T-cell (primary cell): ENCODE measurements at places on chromosomes 4 and X.

DNA sequence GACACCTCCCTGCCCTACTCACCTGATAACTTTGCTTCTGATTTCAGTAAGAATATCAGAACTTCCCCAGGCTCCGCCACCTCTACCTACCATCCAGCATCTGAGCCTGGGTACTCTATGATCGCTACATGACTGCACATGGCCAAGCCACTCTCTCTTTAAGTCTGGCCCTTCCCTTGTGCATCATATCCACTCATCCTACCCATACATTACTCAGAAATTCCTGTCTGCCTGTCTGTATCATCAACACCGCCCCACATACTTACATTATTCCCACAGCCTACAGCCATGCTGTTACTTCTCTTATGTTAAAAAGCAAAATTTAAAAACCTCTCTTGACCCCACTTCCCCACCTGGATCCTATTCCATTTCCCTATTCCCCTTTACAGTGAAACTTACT is 84.7 kb downstream of the SCD5 start:
- H3K27me3 ChIP-seq = no peaks in the 10 kb centered on the region
- H3K4me3 ChIP-seq = no peak overlapping the region
- no peak overlapping the region for H3K27ac ChIP-seq
- DNase-seq = no peak

DNA sequence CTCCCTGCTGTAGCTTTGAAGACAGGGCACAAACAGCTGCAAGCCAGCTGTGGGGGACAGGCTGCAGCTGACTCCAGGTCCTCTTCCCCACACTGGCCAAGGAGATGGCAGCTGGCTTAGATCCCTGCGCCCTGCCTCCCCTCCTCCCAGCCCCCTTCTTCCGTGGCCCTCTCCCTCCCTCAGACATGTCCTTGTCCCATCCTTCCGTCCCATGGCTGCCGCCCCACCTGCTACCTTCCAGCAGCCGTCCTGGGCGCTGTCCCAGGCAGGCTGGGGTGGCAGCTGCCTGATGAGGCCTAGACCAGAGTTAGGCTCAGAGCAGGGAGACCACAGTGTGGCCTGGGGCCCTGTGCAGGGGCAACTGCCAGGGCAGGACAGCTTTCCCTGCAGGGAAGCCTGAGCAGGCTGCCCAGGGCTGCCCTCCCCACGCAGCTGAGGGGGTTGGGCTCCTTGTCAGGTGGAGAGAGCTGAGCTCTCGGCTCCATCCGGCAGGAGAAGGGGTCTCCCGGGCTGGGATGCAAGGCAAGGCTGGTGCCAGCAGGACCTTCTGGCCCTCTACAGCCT is 3.3 kb upstream of the BGN start:
- H3K27ac ChIP-seq = no peak overlapping the region
- peaks cover 14% of the 10 kb centered on the region for H3K27me3 ChIP-seq
- no peak for DNase-seq
- H3K4me3 ChIP-seq = no peak overlapping the region
- peaks cover 3% of the 10 kb centered on the region for H3K4me1 ChIP-seq

- H3K4me3 ChIP-seq = no peak overlapping the region
- no peak overlapping the region for H3K27ac ChIP-seq
- no peaks in the 10 kb centered on the region for H3K36me3 ChIP-seq
- no peaks in the 10 kb centered on the region for H3K27me3 ChIP-seq
Measured at GRCh38 chr4:137626942-137627738, 94.8 kb upstream of the PCDH18 start.

GRCh38 chr4:25075129-25075528 is 44.4 kb upstream of the LGI2 start:
- no peaks in the 10 kb centered on the region for H3K4me1 ChIP-seq
- no peaks in the 10 kb centered on the region for H3K36me3 ChIP-seq
- no peak overlapping the region for H3K27ac ChIP-seq

GRCh38 chr4:40998675-40999358 is 215.5 kb downstream of the APBB2 start:
- no peaks in the 10 kb centered on the region for H3K27me3 ChIP-seq
- no peak for DNase-seq
- H3K4me3 ChIP-seq = no peak overlapping the region

DNA sequence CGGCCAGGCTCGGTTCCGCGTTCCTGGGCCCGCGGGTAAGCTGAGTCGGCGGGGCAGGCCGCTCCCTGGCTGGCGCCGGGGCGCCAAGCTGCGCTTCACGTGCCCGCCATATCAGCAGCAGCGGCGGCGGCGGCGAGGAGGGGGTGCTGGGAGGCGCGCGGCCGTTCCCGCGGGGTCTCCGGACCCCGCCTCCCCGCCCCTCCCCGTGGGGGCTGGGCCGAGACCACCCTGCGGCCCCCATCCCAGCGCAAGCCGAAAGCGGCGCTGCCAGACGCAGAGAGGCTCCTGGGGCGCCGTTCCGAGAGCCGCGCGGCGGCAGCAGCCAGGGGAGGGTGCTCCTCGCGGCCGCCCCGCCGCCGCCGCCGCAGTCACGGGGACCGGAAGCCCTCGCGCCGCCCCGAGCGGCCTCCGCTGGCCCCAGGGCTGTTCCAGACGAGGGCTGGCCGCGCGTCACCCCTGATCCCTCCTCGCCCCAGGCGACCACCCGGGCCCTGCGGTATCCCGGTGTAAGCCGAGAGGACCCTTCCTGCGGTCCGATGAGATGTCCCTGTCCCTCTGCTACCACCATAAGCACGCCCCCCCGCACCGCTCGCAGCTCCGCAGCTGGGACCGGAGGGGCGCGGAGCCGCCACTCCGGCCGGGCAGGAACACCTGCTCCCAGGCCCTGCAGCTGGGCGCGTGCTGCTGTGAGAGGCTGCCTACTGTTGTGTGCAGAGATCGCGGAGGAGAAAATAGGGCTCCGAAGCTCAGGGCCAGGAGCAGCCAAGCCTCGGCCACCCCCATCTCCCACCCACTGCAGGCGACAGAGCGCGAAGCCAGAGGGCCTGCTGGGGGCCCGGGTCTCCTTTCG is 7.5 kb upstream of the BCOR start:
- no peak for DNase-seq
- peaks cover 7% of the 10 kb centered on the region for H3K4me1 ChIP-seq
- peak overlapping the region; percentile 49 for H3K27ac ChIP-seq
- no peaks in the 10 kb centered on the region for H3K36me3 ChIP-seq
- H3K4me3 ChIP-seq = peak overlapping the region; percentile 64
- no peaks in the 10 kb centered on the region for H3K27me3 ChIP-seq

DNA sequence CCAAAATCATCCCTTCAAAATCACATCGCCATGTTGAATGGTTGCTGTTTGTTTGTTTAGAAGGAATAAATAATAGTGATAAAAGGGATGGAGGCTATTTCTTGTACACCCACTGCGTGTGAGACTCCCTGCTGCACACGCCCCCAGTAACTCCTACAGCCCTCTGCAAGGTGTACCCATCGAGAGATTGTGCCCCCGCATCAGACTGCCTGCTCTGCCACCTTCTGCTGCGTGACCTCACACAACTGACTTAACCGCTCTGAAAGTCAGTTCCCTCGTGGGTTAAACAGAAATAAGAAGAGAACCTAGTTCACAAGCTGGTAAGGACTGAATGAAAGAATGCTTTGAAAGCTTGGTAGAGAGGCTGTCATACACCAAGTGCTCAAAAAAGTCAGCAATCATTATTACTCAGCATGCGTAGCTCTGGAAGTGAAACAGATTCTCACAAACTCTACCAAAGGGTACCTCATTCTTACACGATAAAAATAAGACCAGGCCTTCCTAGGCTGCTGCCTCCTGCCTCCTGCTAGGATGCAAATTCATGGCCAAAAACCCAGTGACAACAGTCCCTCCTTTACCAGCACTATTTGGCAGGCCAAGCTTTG is 147.1 kb downstream of the CPEB2 start:
- no peaks in the 10 kb centered on the region for H3K4me1 ChIP-seq
- no peak overlapping the region for H3K27ac ChIP-seq
- H3K36me3 ChIP-seq = no peaks in the 10 kb centered on the region
- H3K4me3 ChIP-seq = no peak overlapping the region

DNA sequence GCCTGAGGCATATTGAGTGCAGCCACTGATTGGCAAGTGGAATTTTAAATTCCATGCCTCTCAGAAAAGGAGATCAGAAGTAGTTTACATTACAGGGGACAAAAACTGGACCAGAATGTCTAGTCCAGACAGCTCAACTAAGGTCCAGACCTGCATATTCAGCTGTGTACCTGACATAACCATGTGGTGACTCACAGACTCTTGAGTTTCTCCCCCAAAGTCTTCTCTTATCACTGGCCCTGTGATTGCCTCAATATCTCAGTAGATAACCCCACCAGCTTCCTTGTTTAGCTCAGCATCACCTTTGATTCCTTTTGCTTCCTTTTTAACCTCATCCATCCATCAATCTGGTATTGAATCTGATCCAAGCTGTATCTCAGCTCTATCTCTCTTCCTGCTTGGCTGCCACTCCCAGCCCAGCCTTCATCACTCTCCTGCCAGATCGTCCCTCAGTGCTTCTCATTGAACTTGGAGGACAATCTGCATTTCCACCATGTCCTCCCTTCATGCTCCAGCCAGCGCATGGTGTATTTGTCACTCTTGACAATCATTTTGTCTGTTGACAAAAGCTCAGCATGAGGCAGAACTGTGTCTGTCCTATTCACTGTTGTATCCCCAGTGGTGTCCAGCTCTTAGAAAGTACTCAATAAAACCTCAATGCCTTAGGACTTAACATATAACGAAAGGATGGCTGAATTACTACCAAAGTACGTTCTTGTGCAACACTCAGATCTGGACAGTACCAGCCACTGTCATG is 27.8 kb upstream of the SLC2A9 start:
- H3K4me1 ChIP-seq = peaks cover 2% of the 10 kb centered on the region
- no peak for DNase-seq
- no peak overlapping the region for H3K4me3 ChIP-seq

DNA sequence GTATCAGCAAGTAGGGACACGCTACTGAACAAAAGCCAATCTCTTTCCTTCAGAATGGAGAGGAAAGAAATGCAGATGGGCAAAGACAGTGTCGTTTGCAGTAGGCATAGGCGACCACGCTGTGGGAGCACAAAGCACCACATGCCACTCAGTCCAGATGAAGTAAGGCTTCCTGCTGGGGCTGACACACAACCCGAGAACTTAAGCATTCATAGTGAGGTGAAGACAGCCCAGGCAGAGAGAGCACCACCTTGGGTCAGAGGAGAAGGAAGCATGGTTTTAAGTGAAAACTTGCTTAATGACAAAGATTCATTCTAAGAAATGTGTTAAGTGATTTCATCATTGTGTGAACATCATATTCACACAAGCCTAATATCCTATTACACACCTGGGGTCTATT is 238.8 kb downstream of the MGST2 start:
- no peaks in the 10 kb centered on the region for H3K27me3 ChIP-seq
- DNase-seq = no peak
- no peak overlapping the region for H3K27ac ChIP-seq
- no peaks in the 10 kb centered on the region for H3K36me3 ChIP-seq
- no peaks in the 10 kb centered on the region for H3K4me1 ChIP-seq

DNA sequence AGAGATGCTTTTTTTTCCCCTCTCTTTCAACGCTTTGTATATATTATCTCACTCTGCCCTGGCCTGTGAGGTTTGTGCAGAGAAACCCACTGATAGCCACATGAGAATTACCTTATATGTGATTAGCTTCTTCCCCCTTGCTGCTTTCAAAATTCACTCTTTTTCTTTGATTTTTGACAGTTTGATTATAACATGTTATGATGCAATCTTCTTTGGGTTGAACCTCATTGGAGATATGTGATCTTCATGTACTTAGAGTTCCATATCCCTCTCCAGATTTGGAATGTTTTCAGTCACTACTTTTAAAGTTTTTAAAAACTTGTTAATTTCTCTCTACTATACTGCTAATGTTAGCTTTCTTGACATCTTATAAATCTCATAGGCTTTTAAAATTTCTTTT is 479.5 kb upstream of the AGA start:
- no peaks in the 10 kb centered on the region for H3K36me3 ChIP-seq
- H3K4me3 ChIP-seq = no peak overlapping the region
- DNase-seq = no peak
- no peaks in the 10 kb centered on the region for H3K4me1 ChIP-seq

GRCh38 chrX:46750889-46751288 is 8.0 kb downstream of the SLC9A7 start:
- no peaks in the 10 kb centered on the region for H3K27me3 ChIP-seq
- no peak overlapping the region for H3K27ac ChIP-seq
- H3K4me3 ChIP-seq = no peak overlapping the region
- no peaks in the 10 kb centered on the region for H3K4me1 ChIP-seq

GRCh38 chr4:101693842-101694398 is 96.6 kb upstream of the BANK1 start:
- no peak overlapping the region for H3K27ac ChIP-seq
- no peaks in the 10 kb centered on the region for H3K36me3 ChIP-seq
- H3K27me3 ChIP-seq = no peaks in the 10 kb centered on the region
- no peaks in the 10 kb centered on the region for H3K4me1 ChIP-seq
- H3K4me3 ChIP-seq = no peak overlapping the region
- no peak for DNase-seq

GRCh38 chr4:25889589-25890503 is 24.2 kb upstream of the SMIM20 start:
- no peak for DNase-seq
- no peaks in the 10 kb centered on the region for H3K27me3 ChIP-seq
- no peaks in the 10 kb centered on the region for H3K36me3 ChIP-seq
- H3K4me3 ChIP-seq = no peak overlapping the region

GRCh38 chr4:62006108-62006507 is 806.0 kb downstream of the ADGRL3 start:
- H3K4me1 ChIP-seq = no peaks in the 10 kb centered on the region
- H3K27me3 ChIP-seq = no peaks in the 10 kb centered on the region
- DNase-seq = no peak
- H3K4me3 ChIP-seq = no peak overlapping the region

DNA sequence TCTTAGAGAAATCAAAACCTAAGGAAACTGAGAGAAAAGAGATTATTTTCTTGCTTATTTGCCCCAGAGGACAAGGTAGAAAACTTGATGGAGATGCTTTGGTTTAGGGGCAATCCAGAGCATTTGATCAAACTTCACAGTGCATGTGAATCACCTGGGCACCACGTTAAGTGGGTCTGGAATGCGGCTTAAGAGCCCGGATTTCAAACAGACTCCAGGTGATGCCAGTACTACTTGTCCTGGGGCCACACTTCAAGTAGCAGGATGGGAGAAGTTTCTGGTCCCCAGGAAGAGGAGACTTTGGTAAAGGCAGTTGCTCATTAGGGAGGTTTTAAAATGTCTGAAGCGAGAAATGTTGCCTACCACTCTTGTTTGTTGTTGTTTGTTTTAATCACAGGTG is 51.8 kb downstream of the PHOX2B start:
- no peak overlapping the region for H3K27ac ChIP-seq
- no peaks in the 10 kb centered on the region for H3K4me1 ChIP-seq
- no peak for DNase-seq
- H3K36me3 ChIP-seq = no peaks in the 10 kb centered on the region
- no peak overlapping the region for H3K4me3 ChIP-seq

DNA sequence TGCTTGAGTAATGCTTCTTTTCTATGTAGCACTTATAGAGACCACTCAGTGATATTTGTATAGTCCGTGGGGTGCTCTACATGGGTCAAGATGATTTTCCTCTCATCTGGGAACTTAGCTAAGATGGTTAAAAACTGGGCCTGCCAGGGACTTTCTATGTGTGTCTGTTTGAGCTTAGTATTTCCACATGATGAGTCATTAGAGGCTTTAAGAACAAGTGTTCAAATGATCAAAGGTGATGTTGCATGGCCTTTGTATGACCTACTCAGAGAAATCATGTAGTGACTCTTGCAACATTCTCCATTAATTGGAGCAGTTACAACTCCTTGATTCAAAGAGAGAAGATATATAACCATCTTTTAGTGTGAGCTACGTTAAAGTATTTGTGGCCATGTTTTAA is 1480.5 kb upstream of the IGFBP7 start:
- no peak overlapping the region for H3K4me3 ChIP-seq
- no peak overlapping the region for H3K27ac ChIP-seq
- no peaks in the 10 kb centered on the region for H3K4me1 ChIP-seq
- no peak for DNase-seq
